ENCODE measurements at places on chromosomes 5 and 9. TPM values are rescaled to one million over a fixed set of nuclear protein-coding genes. Genes with fewer than 3 reads are reported as not detected.
A peak's percentile ranks its signal among the peaks of the same experiment; 100 is the strongest.

- no peak overlapping the region for H3K27ac ChIP-seq
- no peak overlapping the region for H3K4me3 ChIP-seq
- H3K27me3 ChIP-seq, result no peaks in the 10 kb centered on the region
- DNase-seq, result no peak
Observed at GRCh38 chr5:106241409-106241808, 1429.3 kb downstream of the EFNA5 start.

- no peaks in the 10 kb centered on the region for H3K36me3 ChIP-seq
- no peaks in the 10 kb centered on the region for H3K27me3 ChIP-seq
- DNase-seq, result no peak
- no peak overlapping the region for H3K27ac ChIP-seq
Observed at GRCh38 chr9:133845440-133845839, 107.3 kb upstream of the SARDH start.

Gene C5orf22
- 13.3 TPM for total RNA-seq

GRCh38 chr9:18023332-18023731 is 444.5 kb downstream of the SH3GL2 start:
- H3K27me3 ChIP-seq, result no peaks in the 10 kb centered on the region
- no peak for DNase-seq
- no peak overlapping the region for H3K4me3 ChIP-seq
- no peaks in the 10 kb centered on the region for H3K4me1 ChIP-seq
- H3K36me3 ChIP-seq, result no peaks in the 10 kb centered on the region

DNA sequence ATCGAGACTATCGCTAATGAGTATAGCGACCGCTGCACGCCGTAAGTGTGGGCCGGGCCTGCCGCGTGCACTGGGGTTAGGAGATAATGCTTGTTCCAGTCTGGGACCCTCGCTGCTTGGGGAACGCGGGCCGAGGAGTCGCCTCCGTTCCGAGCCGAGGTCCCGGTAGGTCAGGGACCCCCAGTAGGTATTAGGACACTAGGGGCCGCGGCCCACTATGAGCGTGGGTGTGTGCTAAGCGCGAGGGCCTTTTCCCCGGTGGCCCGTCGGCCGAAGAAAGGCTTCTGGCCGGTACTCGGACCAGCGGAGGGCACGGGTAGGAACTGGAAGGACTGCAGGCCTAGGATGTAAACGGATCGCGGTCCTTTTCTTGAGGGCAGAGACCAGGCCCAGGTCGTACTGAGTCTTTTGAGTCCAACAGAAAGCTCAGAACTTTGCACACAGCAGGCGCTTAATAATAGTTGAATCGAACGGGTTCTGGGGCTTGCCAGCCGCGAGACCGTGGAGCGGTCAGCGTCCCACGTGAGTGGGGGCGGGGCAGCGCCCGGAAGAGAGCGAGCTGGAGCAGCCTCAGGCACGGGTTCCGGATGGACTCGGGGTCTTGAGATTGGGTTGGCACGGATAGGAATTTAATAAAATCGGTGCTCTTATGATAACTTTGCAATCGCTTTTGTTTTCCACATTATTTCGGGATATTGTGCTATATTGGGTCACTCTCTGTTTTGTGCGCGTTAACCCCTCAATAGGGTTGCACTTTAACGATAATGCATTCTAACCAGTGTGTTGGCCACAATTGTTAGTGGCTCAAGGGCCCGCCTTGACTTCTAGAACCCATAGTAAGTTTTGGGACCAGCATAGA is 733 bp downstream of the HSPA4 start:
- peak; percentile 83 for DNase-seq
- H3K4me3 ChIP-seq, result peak overlapping the region; percentile 82
- no peaks in the 10 kb centered on the region for H3K36me3 ChIP-seq

DNA sequence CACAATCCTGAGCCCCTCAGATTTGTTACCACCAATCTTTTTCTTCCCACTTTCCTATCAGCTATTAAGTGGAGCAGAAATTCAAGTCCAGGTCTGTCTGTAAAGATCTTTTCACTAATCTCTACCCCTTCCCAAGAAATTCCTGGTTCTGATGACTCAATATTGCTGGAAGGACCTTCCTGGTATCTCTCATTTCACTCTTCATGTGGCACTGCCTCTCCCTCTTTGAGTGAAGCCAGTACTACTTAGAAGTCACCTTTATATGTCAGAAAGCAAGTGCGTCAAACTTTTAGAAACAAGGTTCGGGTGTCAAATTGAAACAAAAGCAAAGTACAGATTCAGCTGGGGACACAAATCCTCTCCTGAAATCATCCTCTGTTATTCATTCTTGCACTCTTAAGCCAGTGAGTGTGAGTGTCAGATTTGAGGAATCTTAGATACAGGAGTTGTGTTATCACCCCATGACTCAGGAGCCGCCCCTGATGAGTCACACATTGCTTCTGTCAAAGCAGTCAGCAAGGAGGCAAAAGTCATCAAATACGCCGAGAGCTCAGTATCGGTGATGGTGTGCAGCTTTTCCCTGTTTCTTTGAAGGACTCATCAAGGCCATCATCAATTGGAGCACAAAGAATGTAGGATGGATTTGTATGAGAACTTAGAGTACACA is 313.0 kb downstream of the CETN3 start:
- no peaks in the 10 kb centered on the region for H3K36me3 ChIP-seq
- no peaks in the 10 kb centered on the region for H3K27me3 ChIP-seq
- H3K27ac ChIP-seq, result no peak overlapping the region
- DNase-seq, result no peak
- H3K4me1 ChIP-seq, result no peaks in the 10 kb centered on the region

Gene NDUFA8
- total RNA-seq, result 16.3 TPM
